ENCODE measurements at places on chromosomes 7 and 10. TPM values are rescaled to one million over a fixed set of nuclear protein-coding genes. Genes with fewer than 3 reads are reported as not detected.

DNA sequence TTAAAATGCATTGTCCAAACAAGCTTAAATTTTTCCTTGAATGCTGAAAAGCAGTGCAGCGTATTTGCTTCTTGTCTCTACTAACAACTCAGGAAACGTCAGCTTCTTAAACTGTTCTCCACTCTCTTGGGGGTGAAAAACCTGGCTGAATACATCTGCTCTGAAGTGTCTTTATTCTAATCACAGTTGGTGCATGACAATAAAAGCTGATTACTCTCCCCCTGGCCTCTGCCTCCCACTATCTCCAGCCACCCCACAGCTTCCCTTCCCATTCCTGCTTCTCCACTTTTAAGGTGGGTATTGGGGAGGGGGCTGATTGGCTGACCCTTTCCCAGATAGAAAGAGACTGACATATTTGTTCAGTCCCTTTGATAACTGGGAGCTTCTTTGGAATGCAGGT is 456.0 kb downstream of the SORCS1 start:
- DNase-seq, result no peak

The SEMA3A gene
- 16.9 TPM for total RNA-seq

The NRAP gene
- not detected for total RNA-seq

- no peak for DNase-seq
These were observed 124.0 kb downstream of the TRRAP start for GRCh38 chr7:99002148-99002826.

Data from PC-3 (cell line).